ENCODE measurements at places on chromosomes 7 and 10. TPM values are rescaled to one million over a fixed set of nuclear protein-coding genes. Genes with fewer than 3 reads are reported as not detected.

Gene NODAL
- 6.3 TPM for total RNA-seq

Gene NEUROD6
- not detected for total RNA-seq

Gene CYP2E1
- total RNA-seq: not detected

Gene PRF1
- total RNA-seq: not detected

Gene LRRD1
- total RNA-seq: not detected

Gene ZWINT
- total RNA-seq: 73.4 TPM

Gene NPY
- total RNA-seq: 1.0 TPM

Gene LBX1
- total RNA-seq: not detected

Gene UPP1
- total RNA-seq: 37.5 TPM

Data from H1 (cell line).